C1 segment of cervical spinal cord (tissue), 14 donors: ENCODE measurements at places on chromosomes 5 and 9.
A peak's percentile ranks its signal among the peaks of the same experiment; 100 is the strongest.

DNA sequence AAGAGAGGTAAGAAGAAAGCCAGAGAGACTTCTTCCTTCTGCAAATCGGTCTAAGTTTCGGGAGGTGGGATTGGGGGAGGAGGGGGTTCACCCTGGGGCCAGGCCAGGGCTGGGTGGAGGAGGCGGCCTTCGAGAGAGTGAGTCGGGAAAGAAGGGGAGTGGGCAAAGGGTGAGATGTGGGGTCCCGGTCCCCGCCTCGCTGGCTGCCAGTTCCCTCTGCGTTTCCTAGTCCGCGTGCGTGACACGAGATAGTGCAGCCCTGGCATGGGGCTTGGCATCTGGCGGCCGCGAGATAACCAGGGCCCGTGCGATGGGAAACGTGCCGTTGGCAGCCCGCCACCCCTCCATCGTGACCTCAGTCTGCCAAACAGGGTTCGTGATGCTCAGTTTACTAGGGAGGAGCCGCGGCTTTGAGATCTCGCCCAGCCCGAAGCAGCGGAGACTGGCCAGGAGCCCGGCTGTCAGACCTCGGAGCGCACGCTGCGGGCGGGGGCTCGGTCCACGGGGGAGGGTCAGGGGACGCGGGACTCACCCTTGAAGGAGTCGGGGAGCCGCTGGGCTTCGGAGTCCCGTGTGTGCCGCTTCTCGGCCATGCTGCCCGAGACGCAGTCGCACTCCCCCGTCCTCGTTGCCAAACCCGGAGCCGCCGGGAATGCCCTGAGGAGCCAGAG lies at the start of gene STOM:
Gene STOM, minus strand, starts transcription at position 656 of the 671 bp plus-strand sequence. Its CDS starts 63 bp downstream, at position 593.
- DNase-seq = peak; percentile 78

GRCh38 chr5:18119156-18119785 lies 485.0 kb downstream of the TAF11L14 start:
- DNase-seq = no peak

DNA sequence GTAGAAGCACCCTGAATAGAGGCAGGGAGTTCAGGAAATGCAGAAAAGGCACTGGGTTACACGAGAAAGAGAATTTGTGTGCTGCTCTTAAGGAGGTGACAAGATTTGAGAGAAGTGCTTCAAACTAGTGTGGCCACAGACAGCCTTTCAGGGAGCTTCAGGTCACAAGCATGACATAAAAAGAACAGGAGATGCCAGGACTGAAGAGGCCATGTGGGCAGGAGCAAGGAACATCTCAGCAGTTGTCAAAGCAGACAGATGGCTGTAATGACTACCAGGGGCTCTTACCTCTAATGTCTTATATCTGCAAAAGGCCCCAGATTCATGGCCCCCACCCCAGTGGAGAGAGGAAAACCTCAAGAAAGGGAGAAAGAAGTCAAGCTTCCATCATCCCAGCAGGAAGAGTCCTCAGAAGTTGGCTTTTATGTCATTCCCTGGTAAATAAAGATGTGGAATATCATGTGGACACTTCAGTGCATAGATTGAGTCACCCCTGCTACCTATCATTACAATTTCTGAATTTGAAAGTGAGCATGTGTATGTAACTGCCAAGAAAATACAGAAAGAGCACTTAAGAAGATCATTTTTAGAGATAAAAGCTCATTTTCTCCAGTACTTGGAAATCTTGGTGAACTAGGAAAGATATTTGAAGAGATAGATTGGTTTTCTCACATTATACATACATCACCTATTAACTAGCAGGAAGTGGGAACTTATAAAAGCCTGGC lies 214.4 kb upstream of the RORB start:
- DNase-seq = no peak

- DNase-seq = no peak
Measured at GRCh38 chr5:139647506-139648204, 494 bp upstream of the CXXC5 start.

DNA sequence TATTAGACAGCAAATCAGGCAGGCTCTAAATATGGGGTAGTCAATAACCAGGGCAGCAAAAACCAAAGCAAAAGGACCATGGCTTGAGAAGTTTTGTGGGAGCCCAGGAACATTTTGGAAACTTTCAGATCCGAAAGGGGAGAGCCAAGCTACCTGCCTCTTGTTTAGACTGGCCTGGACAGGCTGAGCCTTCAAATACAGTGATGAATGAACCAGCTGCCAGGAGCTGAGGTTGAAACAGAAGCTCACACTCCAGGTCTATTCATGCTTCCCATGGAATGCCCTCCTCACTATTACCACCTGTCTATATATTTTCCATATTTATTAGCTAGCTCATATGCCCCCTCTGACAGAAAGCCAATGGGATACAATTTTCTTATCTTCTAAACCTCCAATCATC lies 150.8 kb upstream of the SLC44A1 start:
- DNase-seq = no peak

- no peak for DNase-seq
Measured at GRCh38 chr5:13987843-13988464, 43.5 kb upstream of the DNAH5 start.

- no peak for DNase-seq
Measured at GRCh38 chr9:135340143-135340655, 139.4 kb upstream of the PPP1R26 start.

DNA sequence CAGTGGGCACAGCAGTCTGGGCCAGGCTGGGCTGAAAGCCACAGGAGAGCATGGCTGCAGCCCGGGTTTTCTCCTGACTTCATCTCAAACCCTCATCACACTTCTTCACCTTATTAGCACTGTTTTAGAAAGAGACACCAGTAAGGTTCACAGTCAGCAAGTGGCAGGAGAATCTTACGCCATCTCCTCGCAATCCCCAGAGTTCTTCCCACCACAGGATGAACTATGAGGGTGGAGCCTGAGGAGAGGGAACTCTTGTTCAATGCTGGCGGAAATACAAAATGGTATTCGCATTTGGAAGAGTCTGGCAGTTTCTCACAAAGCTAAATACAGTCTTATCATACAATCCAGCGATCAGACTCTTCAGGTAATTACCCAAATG lies 14.7 kb downstream of the BICD2 start:
- DNase-seq = no peak

DNA sequence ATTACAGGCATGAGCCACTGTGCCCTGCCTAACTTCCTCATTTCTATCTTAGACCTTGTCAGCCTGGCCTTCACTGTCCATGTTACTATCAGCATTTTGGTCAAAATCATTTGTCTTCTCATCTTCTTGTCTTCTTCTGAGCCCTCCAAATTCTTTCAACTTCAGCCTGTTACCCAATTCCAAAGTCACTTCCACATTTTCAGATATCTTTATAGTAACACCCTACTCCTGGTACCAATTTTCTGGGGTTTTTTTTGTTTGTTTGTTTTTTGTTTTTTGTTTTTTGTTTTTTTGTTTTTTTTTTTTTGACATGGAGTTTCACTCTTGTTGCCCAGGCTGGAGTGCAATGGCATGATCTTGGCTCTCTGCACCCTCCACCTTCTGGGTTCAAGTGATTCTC lies 90.3 kb upstream of the LARP1 start:
- no peak for DNase-seq

GRCh38 chr5:126805063-126805462 lies 28.1 kb downstream of the LMNB1 start:
- DNase-seq = no peak
